ENCODE measurements at places on chromosomes 4 and X.

DNA sequence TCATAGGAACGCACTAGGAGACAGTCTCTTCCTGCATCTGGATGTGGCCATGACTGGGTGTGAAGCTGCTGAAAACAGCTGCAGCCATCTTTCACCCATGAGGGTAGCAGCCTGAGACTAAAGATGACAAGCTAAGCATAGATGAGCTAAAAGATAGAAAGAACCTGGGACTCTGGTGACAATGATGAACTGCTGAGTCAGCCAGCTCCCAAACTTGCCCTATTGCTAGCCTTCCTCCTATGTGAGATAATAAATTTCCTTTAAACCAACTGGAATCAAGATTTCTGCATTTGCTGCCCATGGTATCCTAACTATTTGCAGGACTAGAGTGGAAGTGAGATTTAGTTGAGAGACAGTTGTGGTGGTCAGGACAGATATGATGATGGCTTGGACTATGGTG lies 21.0 kb upstream of the PI4K2B start:
- no peak for DNase-seq

GRCh38 chrX:152646961-152647360 lies 9.3 kb downstream of the GABRQ start:
- DNase-seq: no peak

GRCh38 chr4:160110891-160111290 lies 1008.0 kb downstream of the RAPGEF2 start:
- DNase-seq: no peak

DNA sequence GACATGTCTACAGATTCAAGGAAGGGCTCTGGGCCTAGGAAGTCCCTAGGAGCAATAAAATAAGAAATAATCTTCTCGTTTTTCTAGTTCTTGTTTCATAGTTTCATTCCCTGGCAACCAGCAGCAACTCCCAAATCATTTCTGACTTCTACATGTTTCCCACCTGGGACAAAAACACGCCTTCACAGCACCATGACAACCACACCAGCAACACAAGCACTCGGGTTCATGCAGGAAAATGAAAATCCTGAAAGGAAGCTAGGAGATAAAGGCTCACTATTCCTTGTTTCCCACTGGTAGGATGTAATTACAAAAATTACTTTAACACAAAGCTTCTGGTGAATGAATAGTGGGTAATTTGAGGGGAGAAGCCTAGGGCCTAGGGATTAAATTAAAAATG lies 158.9 kb downstream of the ADAMTS3 start:
- no peak for DNase-seq

DNA sequence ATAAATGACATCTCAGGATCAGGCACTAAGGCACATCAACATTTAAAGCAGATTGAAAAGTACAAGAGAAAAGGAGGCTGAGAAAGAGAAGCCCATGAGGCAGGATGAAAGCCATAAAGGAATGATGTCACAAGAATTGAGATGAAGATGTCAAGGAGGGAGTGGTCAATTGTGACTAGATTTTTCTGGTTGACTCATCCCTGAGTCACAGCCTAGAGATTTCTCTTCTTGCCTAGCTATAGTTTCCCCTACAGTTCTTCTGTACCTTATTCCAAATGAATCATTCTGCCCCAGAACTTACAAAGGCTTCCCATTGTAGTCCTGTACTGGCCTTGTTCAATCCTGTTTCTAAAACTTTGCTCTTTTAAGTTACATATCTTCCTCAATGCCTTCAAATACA lies 3.4 kb upstream of the USP53 start:
- peak; percentile 72 for DNase-seq

GRCh38 chr4:71186566-71187403 lies 152.0 kb upstream of the SLC4A4 start:
- no peak for DNase-seq

DNA sequence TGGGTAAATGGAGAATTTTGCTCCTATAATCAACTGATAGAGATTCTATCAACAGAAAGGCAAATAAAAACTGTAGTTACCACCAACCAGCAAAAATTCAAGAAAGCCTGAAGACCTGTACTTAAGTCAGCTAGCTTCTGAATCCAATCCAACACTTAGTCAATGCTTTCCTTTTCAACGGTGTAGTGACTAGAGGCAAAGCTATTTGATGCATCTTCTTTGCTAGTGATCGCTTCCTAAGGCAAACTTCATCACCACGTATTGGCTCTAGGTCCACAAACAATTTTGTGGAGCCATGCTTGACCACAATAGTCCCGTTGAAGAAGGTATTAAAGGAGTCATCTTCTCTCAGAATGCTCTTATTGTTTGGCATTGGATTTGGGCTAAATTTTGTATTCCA lies 25.0 kb upstream of the UBA6 start:
- no peak for DNase-seq
